ENCODE measurements at places on chromosomes 5 and 9.
A peak's percentile ranks its signal among the peaks of the same experiment; 100 is the strongest.

GRCh38 chr5:76385540-76385939 is 17.5 kb upstream of the IQGAP2 start:
- DNase-seq = no peak

- no peak for DNase-seq
Observed at GRCh38 chr5:101473483-101473882, 570.4 kb upstream of the ST8SIA4 start.

- no peak for DNase-seq
Observed at GRCh38 chr5:123756816-123757215, 244.8 kb downstream of the CSNK1G3 start.

- no peak for DNase-seq
Observed at GRCh38 chr5:103411711-103412110, 150.9 kb downstream of the NUDT12 start.

DNA sequence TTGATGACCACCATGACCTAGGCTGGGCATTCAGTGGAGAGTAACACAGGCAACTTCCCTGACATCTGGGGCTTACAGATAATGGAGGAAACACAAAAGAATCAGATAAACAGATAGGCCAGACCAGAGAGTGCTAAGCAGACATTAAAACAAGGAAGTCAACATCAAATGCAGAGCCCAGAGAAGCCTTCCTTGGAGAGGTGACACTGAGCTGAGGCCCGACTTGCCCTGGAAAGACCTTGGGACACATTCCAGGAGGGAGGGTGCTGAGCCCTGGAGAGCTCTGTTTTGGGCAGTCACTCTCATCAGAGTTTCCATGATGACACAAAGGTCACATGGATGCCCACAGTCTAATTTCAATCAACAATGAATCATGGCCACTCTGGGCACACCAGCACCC is 31.9 kb upstream of the C5orf58 start:
- no peak for DNase-seq

DNA sequence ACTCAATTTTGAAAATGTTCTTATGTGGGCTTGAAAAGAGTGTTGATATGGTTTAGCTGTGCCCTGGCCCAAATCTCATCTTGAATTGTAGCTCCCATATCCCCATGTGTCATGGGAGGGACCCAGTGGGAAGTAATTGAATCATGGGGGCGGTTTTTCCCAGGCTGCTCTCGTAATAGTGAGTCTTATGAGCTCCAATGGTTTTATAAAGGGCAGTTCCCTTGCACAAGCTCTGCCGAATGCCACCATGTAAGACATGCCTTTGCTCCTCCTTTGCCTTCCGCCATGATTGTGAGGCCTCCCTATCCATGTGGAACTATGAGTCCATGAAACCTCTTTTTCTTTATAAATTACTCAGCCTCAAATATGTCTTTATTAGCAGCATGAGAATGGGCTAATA is 71.0 kb downstream of the USP20 start:
- DNase-seq = no peak

DNA sequence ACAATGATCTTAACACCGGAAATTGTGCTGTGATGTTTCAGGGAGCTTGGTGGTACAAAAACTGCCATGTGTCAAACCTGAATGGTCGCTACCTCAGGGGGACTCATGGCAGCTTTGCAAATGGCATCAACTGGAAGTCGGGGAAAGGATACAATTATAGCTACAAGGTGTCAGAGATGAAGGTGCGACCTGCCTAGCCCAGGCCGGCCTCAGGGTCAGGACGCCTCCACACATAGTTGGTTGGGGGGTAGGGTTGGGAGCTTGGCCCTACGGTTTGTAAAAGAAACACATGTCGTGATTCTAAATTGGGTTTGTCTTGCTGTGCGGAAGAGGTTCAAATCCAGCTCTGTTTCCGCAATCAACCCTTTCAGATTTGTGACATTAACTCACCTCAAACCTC is 6.6 kb downstream of the FCN2 start:
- DNase-seq = peak; percentile 10

GRCh38 chr9:134863941-134864820 is 16.4 kb upstream of the FCN2 start:
- DNase-seq = no peak

- peak; percentile 70 for DNase-seq
Observed at GRCh38 chr9:127586537-127586936, 25.5 kb upstream of the STXBP1 start.

DNA sequence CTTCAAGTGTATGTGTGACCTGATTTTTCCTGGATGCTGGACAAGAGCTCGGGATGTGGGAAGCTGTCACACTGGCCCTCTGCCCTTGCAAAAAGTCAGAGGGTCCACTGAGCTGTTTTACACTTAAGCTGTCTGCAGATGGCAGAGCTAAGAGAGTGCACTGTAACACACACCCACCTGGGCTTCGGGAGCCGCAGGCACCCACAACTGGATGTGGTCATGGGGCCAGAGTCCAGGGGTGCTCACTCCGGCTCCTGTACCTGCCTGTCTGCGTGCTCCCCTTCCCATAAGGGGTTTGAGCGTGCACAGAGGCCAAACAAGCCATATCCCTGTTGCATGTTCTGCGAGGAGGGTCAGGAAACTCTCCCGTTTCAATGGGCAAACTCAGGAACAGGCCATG is 82.5 kb downstream of the LRRC70 start:
- no peak for DNase-seq

DNA sequence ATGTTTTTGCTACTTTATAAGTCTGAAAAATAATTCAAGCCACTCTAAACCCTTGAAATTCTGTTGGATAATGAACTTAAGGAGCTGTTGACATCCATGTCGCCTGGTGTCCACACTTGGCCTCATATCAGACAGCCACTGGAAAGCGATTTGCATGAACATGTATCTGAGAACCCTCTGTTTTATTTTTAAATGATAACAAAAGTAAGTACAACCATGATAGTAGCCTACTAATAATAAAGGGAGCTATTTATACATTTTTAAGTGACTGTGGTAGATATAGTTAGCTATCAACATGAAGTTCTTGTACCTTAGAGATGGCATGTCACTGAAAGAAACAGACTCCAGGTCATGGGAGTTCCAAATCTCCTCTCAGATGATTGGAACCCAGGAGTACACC is 53.3 kb downstream of the PLCXD3 start:
- DNase-seq = no peak

DNA sequence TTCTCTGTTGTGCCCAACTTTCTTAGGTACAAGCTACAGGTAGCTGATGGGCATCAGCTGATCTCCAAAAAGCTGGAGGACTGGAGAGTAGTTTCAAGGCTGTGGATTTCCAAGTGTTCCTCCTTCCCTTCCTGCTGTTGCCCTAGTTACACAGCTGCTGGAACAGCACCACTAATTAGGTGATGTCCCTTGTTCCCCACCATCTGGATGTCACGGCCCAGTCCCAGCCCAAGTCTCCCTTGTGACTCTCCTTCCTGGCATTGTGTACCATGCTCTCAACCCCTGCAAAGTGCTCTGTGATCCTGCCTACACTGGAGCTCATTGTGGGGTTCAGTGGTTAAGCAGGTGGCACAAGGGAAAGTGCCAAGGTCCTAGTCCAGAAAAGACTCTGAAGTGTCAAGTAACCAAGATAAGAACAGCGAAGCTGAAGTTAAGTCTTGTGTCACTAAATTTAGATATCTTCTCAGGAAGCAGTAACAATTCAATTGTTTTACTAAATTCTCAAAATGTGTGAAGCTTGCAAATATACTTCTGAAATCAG is 604.5 kb downstream of the ISL1 start:
- no peak for DNase-seq

GRCh38 chr9:118306801-118307200 is 602.6 kb downstream of the TLR4 start:
- DNase-seq = no peak

DNA sequence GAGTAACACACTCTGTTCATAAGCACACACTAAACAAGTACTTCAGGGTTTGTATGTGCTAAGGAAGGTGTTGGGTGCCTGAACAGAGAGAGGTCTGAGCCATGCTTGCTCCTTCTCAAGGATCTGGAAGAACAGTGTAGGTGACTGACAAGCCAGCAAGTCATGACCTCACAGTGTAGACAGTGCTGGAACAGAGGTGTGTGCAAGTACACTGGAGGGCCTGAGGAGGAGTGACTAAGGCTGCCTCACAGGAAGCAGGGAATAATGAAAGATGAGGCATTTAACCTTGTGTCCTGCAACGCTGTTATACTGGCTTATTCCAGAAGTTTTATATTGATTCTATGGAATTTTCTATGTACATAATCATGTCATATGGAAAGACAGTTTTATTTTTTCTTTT is 83.9 kb downstream of the TMEM174 start:
- DNase-seq = no peak

- DNase-seq = no peak
Observed at GRCh38 chr5:32505756-32506155, 61.2 kb upstream of the ZFR start.

- no peak for DNase-seq
Observed at GRCh38 chr9:113187929-113188595, 33.0 kb downstream of the FKBP15 start.

- no peak for DNase-seq
Observed at GRCh38 chr5:120479066-120479465, 15.0 kb downstream of the PRR16 start.

GRCh38 chr5:93191035-93191817 is 389.8 kb downstream of the NR2F1-AS1 start:
- DNase-seq = no peak

GRCh38 chr5:179118338-179118737 is 58.2 kb downstream of the ZNF354C start:
- DNase-seq = no peak

DNA sequence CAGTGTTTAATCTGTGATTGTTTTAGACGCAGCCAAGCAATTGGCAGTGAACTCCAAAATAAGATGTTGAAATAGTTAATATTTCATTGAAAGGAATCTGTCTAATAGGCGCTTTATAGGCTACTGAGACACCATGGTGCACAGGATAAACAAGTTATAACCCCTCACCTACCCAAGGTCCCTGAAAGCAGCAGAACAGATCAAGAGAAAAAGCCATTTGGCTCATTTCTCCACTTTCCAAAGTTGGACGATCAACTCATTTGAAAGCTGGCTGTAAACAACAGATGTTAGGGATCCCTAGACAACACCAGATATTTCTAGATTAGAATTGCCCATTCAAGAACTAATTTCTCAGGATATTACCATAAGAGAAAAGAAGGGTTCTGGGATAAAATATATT is 4.9 kb downstream of the PUM3 start:
- DNase-seq = no peak

DNA sequence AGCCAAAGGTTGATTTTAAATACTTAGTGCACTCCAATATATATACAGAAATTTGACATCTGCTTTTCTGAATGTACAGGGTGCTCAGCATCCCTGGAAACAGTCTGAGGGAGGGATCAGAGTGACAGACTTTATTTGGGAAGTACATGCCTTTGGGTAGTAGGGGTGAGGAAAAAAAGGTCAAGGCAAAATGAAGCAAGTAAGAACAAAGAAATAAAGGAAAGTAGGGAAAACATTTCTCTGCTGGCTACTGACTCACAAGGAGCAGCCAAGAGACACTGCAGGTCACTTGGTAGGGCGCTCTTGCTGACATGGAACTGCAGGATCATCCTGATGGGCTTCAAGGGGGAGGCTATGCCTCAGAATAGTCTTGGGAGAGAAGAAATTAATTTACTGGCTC is 380.9 kb downstream of the RAB3C start:
- DNase-seq = no peak

GRCh38 chr9:13431222-13431536 is 151.7 kb upstream of the MPDZ start:
- DNase-seq = no peak

GRCh38 chr9:81680006-81680405 is 9.3 kb downstream of the TLE1 start:
- DNase-seq = no peak

DNA sequence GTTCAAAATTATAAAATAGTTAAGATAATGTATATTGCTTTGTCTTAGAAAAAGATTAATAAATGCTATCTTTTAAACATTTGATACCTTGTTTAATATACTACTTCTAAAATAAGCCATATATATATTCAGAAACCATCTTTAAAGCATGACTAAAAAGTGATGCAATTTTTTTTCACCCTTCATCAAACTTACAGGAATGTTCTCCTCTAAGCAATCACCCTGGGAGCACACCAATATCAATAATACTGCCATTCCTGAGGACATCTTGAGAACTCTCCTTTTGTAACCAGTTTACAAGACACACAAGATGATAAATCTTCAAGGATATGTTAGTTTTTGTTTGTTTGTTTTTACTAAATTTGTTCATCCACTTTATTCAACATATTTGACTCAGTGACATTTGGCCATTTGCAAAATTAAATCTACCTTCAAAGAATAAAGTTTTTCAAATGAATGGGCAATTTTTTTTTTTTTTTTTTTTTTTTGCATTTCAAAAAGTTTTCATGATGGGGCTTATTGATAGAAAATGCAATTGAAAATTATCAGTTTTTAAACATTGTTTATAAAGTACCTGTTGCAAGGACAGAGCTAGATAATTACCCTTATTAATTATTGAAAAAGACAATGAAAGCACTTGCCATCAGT is 17.2 kb downstream of the FOXD1 start:
- no peak for DNase-seq

DNA sequence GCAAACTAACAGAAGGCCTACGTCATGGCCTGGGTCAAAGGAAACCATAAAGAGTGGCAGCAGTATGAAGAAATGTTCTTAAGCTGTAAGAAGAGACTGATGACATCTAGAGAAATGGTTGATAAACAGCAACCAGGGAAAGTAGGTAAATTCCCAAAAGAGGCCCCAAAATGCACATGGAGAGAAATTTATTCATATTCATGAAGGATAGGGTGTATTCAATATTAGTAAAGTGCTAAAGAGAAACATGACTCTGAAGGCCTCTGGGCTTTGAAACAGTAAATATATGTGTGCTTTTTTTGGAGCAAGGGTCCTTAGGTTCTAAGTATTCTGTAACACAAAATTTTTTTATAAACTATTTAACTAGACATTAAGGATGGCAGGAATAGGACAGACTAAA is 149.7 kb upstream of the GRIA1 start:
- DNase-seq = no peak

GRCh38 chr5:179803651-179804554 is 2.8 kb downstream of the MGAT4B start:
- peak; percentile 79 for DNase-seq

DNA sequence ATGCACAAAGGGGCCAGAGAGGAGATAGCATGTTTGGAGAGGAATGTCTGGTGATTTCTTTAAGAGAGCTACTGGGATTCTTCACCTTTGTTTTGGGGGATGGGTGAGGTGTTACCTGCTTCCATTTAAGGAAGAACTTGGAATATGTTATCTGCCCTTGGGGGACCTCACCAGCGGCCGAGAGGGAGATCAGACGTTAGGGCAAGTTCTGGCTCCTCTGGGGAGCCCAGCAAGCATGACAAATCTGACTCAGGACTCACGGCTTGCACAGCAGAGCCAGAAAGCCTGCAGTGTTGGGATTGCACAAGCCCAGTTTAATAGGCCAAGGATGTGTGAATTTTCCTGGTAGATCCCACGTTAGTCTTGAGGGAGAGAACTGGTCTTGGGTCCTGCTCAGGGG is 40.3 kb downstream of the SLC28A3 start:
- no peak for DNase-seq
